NCI-H446 treated with DMSO at 0.1 percent for 48 hours (cell line): ENCODE measurements at places on chromosomes 6 and 20.

DNA sequence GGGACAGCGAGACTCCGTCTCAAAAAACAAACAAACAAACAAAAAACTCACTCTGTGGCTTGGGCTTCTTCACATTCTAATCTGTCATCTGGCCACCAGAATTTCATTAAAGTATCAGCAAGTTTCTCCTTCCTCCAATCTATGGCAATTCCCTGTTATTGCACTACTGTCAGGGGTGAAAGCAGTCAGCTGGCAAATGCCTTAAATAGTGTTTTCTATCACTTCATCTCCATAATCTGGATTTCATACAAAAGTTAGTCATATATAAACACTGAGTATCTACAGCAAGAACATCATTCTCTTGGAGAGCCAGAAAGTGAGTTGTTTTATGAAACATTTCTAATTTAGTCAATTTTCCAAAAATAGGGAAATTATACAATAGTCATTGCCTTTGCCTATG is 56.1 kb downstream of the PHACTR3 start:
- no peak for DNase-seq

GRCh38 chr6:8075704-8076103 is 11.5 kb upstream of the BLOC1S5 start:
- no peak for DNase-seq

DNA sequence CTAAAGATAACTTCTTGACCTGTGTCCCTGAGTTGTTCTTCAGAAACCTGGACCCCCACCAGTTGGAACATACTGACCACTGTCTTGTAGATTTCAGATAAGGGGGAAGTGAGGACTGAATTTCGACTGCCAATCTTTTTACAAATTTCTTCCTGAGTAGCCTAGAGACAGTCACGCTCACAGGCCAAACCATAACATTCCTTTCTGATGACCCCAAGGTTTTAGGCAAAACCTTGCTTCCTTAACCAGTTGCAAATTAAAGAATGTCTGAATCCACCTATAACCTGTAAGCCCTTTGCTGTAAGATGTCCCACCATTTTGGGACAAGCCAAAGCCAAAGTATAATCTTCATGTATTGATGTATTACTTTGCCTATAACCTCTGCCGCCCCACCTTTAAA is 306.9 kb downstream of the LRFN2 start:
- DNase-seq: no peak

DNA sequence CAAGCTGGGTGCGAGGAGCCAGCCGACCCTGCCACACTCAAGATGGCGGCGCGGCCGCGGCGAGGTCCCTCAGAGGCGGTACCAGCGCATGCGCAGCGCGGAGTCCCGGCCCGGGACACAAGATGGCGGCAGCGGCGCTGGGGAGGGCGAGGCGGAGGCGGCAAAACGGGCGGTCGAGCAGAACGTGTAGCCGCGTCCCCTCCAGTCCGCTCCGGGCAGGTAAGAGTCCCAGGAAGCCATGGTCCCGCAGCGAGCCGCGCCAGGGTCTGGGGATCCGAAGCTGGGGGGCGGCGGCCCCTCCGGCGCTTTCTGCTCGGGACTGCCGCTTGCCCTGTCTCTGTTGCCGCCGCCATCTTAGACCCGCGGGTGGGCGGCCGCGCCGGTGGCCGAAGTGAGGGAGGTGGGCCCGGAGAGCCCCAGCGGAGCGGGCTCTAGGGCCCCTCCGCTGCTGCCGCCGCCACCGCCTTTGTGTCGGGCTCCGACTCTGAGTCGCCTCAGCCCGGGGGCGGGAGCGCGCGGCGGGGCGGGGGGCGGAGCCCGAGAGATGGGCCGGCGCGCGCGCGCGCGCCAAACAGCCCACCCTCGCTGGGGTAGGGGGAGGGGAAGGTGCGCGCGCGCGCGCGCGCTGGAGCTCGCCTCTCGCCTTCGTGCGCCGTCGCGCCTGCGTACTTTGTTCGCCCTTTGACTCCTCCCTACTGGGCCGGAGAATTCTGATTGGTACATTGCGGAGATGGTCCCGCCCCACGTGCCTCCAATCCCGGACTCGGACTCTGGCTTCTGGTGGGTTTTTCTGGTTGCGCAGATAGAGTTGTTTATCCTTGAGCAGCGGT is at the start of gene PCIF1:
TSS of gene PCIF1 (plus strand) at position 98 of the 830 bp plus-strand sequence. CDS start 4,317 bp downstream, outside the sequence.
- DNase-seq: peak; percentile 91

DNA sequence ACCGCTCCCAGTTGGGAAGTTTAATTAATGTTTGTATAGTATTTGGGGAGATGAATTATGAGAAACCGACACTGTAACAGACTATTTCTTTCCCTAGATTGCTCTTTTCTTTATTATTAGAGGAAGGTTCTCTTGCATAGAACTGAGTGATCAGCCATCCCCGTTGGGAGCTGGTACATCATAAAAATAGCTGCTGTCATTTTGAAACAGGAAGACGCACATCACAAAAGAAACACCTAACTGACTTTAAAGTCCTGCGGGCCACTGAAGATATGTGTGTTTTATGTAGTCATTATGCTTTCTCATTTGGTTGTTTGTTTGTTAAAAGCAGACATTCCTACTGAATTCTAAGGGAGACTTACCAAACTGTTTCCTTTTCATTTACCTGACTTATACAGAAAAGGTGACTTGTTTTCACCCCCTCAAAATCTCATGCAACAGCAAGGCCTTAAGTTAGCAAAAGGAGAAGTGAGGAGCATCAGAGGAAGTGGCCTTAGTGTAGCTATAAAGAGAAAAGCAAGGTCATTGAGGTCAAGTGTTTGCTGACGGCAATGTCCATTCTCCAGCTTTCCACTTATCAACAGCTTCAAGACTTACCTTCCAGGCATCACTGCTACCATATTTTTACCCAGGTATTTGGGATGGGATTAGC is 91.0 kb downstream of the PKHD1 start:
- no peak for DNase-seq

GRCh38 chr6:159212525-159213280 is 43.5 kb downstream of the FNDC1 start:
- no peak for DNase-seq

- no peak for DNase-seq
Measured at GRCh38 chr20:61719691-61720347, 345.9 kb downstream of the TAF4 start.

DNA sequence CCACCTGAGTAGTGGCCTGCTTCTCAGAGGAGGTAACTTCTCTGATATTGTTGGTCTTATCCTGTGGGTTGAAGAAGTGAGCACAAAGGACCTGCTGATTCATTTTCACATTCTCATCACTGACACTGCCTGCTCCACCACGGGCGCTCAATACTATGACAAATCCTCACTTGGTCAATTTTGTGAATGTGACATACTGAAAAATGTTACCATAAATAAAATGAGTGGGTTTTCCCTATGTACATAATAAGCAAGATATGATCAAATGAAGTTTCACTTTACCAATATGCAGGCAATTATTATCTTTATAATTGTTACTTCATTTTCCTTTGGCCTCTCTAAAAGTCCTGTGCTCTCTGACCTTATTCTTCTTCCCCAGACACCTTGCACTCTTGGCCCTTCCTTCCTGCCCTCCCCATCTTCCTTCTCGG is 71.5 kb upstream of the RIPOR2 start:
- DNase-seq: no peak

GRCh38 chr20:14148042-14148441 is 152.7 kb downstream of the MACROD2 start:
- no peak for DNase-seq

- DNase-seq: peak; percentile 21
Measured at GRCh38 chr6:147283460-147283859, 79.2 kb downstream of the STXBP5 start.

- DNase-seq: no peak
Measured at GRCh38 chr6:34346175-34347119, 46.0 kb downstream of the NUDT3 start.

- DNase-seq: no peak
Measured at GRCh38 chr6:57109880-57110279, 19.9 kb downstream of the ZNF451 start.

DNA sequence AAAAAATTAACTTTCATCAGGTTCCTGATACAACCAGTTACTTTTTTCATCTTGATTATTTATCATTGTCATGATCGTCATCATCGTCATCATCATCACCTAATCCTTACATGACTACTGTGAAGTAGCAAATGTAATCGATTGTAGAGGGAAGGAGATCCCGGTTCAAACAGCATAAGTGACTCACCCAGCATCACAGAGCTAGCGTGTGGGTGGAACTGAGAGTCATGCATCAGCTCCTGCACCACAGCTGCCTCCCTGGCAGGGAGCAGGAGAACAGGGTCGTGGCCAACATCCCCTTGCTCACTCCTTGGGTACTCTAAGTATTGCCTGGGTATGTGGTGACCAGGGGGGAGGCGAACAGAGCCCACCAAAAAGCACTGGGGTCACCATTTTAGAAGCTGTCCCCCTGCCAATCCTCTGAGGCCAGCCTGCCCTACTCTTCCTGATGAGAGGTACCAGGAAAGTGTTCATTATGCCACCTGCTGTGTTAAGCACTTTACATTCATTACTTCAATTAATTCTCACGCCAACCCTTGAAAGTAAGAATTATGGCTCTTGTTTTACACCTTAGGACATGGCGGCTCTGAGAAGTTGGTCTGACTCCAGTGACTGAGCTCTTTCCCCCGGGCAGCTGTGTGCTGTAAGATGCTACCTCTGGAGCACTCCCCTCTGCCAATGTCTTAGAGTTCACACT is 425.2 kb downstream of the CD83 start:
- DNase-seq: no peak

GRCh38 chr6:157978021-157978783 is 3.5 kb upstream of the SYNJ2 start:
- no peak for DNase-seq

DNA sequence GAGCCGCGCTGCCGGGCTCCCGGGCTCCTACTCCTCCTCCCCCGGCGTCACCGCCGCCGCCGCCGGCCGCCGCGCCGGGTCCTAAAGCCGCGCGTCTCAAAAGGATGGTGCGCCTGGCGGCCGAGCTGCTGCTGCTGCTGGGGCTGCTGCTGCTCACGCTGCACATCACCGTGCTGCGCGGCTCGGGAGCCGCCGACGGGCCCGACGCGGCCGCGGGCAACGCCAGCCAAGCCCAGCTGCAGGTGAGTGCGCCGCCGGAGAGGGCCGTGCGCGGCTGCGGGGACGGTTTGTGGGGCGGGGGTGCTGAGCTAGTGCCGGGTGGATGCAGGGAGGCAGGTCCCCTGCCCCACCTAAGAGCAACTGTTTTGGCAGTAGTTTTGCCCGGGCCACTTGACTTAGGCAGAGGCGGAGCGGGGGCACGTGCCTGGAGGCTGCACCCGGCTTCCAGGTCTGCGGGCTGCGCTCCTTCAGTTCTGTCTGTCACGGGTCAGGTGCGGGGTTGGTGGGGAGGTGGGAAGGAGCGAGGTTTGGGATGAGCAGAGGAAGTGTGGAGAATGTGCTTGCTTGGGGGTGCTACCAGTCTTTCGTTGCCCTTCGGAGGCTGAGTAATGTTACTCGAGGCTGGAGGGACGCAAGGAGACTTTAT is 722 bp downstream of the ISM1 start:
- no peak for DNase-seq

- DNase-seq: no peak
Measured at GRCh38 chr6:93801101-93801847, 381.9 kb upstream of the EPHA7 start.

GRCh38 chr20:51639206-51639832 is 96.8 kb upstream of the NFATC2 start:
- peak; percentile 14 for DNase-seq

- no peak for DNase-seq
Measured at GRCh38 chr6:53827531-53827930, 32.7 kb downstream of the LRRC1 start.

DNA sequence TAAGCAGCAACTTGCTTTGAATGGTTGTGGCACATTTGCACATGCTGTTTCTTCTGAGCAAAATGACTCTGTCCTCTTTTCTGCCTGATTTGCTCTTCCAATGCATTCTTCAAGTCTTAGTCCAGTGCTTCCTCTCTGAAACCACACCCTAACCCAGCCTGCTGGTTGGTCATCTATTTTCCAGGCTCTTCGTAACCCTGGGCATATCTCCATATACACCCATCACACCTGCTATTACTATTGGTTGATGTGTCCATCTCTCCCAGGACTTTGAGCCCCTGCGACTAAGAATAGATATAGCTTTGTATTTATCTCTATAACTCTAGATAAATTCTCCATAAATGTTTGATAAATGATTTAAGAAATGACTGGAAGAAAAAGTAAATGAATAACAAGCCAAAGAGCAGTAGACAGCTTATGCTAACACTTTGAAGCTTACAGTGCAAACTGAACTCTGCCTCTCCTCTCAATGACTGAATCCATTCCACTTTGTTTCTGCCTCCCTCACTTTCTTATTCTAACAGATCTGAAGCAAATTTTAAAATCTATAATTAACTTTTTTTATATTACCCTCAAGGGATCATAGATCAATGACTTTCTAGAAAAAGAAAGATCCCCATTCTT is 59.7 kb upstream of the NT5E start:
- no peak for DNase-seq

DNA sequence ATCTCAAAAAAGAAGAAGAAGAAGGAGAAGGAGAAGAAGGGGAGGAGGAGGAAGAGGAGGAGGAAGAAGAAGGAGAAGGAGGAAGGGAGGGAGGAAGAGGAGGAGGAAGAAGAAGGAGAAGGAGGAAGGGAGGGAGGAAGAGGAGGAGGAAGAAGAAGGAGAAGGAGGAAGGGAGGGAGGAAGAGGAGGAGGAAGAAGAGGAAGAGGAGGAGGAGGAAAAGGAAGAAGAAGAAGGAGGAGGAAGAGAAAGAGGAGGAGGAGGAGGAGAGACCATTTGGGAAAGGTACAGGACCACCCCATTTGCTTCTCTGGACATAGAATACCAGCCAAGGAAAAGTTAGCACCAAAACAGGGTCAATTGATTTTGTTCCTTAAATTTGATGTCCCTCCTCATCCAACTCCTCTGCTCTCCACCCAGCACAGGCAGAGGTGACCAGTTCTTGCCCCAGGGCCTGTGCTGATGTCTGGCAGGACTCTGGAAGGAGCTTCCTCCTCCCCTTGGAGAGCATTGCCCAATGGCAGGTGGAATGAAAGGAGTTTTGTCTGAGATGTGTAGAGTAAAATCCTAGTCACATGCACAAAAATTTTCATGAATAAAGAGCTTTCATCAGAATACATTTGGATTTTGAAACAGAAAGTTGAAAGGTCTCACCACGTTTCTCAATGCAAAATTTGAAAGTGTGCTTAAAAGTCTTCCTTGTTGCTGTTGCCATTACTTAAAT is 182.9 kb downstream of the LY86 start:
- DNase-seq: no peak

- DNase-seq: no peak
Measured at GRCh38 chr6:71879016-71879415, 7.3 kb upstream of the RIMS1 start.

DNA sequence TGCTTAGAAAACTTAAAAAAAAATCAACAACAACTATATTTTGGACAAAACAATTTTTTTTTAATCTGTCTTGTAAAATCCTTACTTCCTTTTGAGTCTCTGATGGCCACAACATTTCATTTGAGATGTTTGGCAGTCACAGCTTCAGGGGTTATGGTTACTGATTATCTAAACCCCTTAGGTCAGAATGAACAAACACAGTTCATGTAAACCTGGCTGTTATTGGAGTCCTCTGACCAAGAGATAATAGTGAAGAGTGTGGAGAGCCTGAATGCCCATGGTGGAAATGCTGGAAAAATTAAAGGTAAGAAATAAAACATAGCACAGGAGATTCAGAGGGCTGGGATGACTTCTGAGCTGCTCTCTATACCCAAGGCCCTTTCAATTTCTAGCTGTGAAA is 38.2 kb downstream of the TMX4 start:
- no peak for DNase-seq
